ENCODE measurements at places on chromosomes 4 and X. TPM values are rescaled to one million over a fixed set of nuclear protein-coding genes. Genes with fewer than 3 reads are reported as not detected.

DNA sequence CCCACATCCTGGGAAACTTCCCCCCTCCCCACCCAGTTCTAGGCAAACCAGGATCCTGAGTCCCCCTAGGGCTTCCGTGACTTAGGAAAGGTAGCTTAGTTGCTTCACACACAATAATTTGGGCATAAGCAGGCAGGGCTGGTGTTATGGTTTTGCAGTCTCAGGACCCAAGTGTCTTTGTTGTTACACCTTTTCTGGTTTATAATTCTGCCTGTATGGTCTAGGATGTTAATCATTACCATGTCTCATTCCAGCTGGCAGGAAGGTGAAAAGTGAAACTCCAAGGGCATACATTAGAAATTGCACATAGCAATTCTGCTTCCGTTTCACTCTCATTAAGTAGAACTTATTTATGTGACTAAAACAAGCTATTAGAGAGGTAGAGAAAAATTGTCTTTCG, 16.8 kb downstream of the UGT8 start:
- H3K36me3 ChIP-seq = no peaks in the 10 kb centered on the region
- H3K4me1 ChIP-seq = no peaks in the 10 kb centered on the region
- H3K4me3 ChIP-seq = no peak overlapping the region

The SLC4A4 gene
- total RNA-seq = 5.5 TPM

DNA sequence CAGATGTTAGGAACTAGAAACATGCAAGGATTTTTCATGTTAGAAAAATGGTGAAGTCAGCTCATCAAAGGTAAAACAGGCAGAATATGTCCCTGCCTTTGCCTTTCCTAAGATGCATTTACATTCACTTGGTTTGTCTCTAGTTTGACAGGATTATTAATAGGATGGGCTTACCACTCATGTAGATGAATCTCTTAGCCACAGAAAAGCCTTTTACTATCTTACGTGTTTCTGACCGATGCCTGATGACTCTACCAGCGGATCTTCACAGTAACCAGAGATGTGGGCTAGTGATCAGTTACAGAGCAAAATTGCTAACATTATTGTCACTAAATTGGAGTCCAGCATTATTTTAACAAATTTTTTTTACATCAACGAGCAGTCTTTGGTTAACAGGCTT, 187.6 kb downstream of the MAML3 start:
- peak overlapping the region; percentile 31 for H3K27ac ChIP-seq
- H3K36me3 ChIP-seq = no peaks in the 10 kb centered on the region
- H3K4me3 ChIP-seq = no peak overlapping the region
- H3K4me1 ChIP-seq = peaks cover 5% of the 10 kb centered on the region
- ATAC-seq = no peak

The SMIM31 gene
- not detected for total RNA-seq

The ZFP92 gene
- total RNA-seq = 2.0 TPM

The HTR2C gene
- not detected for total RNA-seq

DNA sequence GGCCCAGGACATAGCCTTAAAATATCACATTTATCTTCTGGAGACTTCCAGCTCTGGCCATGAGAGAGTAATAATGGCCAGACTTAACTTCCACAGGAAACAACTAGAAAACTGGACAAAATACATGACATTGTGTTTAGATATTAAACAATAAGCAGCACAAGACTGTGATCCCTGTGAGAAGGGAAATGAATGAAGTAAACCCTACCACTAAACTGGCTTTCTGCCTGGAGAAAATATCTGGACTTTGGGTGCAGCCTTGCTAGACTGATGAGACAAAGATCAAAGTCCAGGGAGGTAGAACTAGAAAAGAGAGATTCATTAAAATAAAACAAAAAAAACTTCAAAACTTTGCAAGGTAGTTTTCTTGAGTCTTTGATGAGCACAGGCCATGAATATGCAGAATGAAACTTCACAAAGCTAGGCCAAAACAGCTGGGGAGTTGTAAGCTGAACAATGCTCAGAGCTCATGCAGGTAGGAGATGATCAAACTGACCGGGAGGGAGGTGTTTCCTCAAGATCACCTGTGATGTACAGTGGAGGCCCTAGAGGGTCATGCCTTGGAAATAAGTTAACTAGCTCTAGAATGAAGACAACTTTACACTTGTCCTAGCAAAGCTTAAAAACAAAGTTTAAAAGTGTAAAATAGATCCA, 147.0 kb upstream of the SH3RF1 start:
- no peaks in the 10 kb centered on the region for H3K27me3 ChIP-seq
- H3K36me3 ChIP-seq = peaks cover 33% of the 10 kb centered on the region
- no peak overlapping the region for H3K4me3 ChIP-seq
- no peak overlapping the region for H3K27ac ChIP-seq
- ATAC-seq = no peak

GRCh38 chr4:37463033-37463856, 218.7 kb downstream of the NWD2 start:
- H3K27me3 ChIP-seq = peaks cover 11% of the 10 kb centered on the region
- H3K4me1 ChIP-seq = no peaks in the 10 kb centered on the region
- H3K27ac ChIP-seq = no peak overlapping the region
- H3K4me3 ChIP-seq = no peak overlapping the region
- H3K36me3 ChIP-seq = no peaks in the 10 kb centered on the region

GRCh38 chr4:164251257-164251656, 502.7 kb upstream of the SMIM31 start:
- no peaks in the 10 kb centered on the region for H3K36me3 ChIP-seq
- ATAC-seq = no peak
- no peak overlapping the region for H3K27ac ChIP-seq
- H3K4me1 ChIP-seq = no peaks in the 10 kb centered on the region
- no peaks in the 10 kb centered on the region for H3K27me3 ChIP-seq

The HHIP gene
- 0.19 TPM for total RNA-seq

DNA sequence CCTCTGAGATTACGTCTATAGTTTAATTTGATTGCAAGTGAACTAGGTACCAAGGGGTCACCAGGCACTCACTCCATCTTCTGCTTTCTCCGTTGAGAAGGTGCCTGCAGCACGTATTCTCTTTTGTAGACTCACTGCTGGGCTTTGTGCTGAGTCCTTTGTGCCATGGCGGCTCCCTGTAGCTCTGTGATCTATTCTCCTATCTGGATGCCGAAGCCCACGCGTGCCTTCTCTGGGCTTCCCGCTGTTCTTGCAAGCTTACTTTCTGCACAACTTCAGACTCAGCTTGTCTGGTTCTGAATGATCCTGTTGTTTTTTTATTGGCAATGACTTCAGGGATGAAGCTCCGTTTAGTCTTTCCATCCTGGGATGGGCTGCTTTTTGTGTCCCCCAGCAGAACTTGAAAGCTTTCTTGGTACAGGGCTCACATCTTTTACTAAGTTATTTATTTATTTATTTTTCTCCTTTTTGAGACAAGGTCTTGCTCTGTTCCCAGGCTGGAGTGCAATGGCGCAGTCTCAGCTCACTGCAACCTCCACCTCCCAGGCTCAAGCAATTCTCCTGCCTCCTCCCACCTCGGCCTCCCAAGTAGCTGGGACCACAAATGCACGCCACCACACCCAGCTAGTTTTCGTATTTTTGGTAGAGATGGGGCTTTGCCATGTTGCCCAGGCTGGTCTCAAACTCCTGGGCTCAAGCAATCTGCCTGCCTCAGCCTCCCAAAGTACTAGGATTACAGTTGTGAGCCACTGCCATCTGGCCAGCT, 100.9 kb upstream of the NKX1-1 start:
- H3K4me1 ChIP-seq = no peaks in the 10 kb centered on the region
- H3K27ac ChIP-seq = no peak overlapping the region
- H3K36me3 ChIP-seq = no peaks in the 10 kb centered on the region
- H3K27me3 ChIP-seq = peaks cover 88% of the 10 kb centered on the region
